HTR-8/SVneo (cell line): ENCODE measurements at places on chromosomes 7 and 10.

DNA sequence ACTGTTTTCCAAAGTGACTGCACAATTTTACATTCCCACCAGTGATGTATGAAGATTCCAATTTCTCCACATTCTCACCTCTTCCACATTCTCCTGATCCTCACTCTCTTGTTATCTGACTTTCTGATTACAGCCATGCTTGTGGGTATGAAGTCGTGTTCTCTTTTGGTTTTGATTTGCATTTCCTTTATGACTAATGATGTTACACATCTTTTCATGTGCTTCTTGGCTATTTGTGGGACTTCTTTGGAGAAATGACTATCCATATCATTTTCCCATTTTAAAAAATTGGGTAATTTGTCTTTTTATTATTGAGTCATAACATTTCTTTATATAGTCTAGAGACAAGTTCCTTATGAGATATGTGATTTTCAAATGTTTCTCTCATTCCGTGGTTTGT lies 10.5 kb upstream of the GIMAP8 start:
- no peak for DNase-seq

DNA sequence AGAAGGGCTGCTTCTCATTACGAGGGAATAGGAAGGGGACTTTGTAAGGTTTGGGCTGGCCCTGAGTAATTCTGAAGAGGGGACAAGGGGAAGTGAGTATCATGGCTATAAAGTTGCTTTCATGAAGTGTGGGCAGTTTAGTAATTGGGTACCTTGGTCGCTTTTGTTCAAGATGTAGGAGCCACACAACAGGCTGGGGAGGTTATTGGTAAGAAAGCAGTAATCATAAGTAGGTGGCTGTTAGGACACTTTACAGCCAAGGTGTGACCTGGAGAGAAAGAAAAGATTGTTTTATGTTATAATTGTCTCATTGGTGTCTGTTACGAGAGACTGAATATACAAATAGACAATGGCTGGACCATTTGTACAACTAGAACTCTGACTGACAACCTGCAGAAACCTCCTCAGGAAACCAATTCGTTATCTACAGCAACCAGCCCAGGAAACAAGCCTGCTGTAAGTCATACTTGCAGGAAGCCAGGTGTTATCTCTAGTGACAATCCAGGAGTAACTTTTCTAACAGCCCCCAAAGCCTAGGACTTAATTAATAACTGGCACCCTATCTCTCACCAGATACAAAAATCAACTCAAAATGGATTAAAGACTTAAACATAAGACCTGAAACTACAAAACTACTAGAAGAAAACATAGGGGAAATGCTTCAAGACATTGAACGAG lies 5.0 kb upstream of the CCM2 start:
- DNase-seq = no peak

DNA sequence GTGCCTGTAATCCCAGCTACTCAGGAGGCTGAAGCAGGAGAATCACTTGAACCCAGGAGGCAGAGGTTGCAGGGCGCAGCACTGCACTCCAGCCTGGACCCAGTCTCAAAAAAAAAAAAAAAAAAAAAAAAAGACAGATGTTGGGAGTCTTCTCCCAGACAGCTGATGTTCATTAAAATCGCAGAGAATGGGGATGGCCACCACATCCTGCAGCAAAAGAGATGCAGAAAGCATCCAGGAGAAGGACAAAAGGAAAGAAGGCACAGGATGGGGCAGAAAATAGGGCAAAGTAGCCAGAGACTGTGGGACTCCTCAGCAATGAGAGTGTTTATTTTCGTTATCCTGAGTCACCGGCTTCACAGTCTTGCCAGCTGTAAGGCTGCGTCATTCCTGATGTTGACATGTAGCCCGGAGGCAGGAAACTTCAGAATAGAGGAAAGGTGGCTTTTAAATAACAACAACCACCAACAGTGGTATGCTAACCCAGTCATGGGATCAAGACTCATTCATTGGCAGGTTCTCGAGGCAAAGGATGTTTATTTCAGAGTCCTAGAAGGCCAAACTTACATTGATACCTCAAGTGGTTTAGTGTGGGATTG lies 149.5 kb upstream of the SVIL start:
- DNase-seq = peak; percentile 93

- no peak for DNase-seq
Measured at GRCh38 chr10:71745664-71746250, 26.2 kb upstream of the C10orf105 start.

DNA sequence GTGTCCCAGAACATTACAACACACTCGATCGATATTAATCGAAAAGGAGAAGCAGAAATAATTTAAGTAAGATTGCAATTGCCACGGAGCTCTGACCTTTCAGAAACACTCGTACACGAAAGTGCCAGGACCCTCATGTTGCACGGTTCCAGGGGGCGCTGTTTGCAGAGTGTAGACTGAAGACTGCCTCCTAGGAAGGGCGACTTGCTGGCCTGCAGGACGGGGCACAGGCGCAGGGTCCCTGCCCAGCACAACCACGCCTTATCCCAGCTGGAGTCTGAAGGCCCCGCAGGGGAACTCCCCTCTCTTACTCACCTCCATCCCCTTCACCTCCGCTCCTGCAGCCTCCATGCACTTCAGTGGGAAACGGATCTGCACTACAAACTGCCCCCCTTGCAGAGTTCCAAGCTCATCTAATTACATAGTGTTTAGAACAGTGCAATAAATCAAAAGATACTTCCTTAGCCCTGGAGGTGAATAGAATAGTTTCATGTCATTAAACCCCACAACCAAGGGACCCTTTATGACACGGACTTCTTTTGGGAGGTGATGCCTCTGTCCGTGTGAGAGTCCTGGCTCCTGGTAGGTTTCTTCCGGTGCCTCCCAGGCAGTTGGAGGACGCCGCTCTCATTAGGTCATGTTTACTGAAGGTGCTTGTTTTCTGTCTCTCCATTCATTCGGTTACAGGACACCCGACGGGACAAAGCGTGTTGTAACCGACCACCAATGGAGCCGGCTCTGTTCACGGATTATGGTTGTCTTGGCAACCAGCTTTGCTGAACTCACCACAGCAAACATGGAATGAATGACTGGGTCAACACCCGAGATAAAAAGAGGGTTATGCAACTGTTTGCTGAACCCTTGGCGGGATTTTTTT lies 262.2 kb downstream of the BAMBI start:
- DNase-seq = no peak

DNA sequence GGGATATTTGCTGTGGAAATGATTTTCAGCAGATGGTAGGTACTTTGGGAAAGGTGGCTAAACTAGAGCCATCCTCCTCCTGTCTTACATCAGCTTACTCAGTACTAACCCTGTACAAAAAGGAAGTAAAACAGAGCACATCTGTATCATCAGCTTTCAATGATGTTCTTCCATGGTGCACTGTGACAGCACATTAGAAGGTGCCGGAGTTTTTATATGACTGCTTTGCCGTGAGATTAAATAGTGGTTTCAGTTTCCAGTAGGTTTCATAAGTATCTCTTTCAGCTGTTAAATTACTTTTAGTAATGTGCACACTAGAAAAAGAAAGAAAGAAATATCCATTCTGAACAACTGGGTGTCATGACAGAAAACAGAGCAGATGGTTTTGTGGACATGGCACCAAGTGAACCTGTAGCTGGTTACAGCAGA lies 86.5 kb downstream of the ARID5B start:
- DNase-seq = no peak

- peak; percentile 42 for DNase-seq
Measured at GRCh38 chr10:26860102-26860442, 686 bp downstream of the ABI1 start.

DNA sequence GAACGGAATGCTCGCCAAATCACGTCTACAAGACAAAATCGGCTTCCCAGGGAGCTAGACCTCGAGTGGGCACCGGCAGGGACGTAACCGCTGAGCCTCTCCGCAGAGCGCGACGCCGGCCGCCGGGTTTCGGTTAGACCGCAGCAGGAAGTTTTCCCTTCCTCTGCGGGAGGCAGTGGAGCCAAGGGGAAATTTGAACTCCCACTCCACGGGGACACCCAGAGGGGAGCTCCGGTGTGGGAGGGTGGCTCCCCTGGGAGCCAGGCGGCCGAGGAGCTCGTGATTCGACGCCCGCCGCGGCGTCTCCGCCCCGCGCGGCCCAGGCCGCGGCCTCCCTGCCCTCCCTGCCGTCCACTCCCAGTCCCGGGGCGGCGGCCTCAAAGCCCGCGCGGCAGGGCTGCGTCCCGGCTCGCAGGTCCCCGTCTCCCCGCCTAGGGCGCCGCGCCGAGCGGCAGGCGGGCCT lies 426 bp downstream of the SYPL1 start:
- peak; percentile 10 for DNase-seq

- peak; percentile 29 for DNase-seq
Measured at GRCh38 chr7:3309140-3309539, 8.1 kb downstream of the SDK1 start.

- DNase-seq = no peak
Measured at GRCh38 chr7:158500651-158501052, 87.0 kb downstream of the PTPRN2 start.

GRCh38 chr7:148852272-148852671 lies 31.8 kb downstream of the EZH2 start:
- DNase-seq = no peak

DNA sequence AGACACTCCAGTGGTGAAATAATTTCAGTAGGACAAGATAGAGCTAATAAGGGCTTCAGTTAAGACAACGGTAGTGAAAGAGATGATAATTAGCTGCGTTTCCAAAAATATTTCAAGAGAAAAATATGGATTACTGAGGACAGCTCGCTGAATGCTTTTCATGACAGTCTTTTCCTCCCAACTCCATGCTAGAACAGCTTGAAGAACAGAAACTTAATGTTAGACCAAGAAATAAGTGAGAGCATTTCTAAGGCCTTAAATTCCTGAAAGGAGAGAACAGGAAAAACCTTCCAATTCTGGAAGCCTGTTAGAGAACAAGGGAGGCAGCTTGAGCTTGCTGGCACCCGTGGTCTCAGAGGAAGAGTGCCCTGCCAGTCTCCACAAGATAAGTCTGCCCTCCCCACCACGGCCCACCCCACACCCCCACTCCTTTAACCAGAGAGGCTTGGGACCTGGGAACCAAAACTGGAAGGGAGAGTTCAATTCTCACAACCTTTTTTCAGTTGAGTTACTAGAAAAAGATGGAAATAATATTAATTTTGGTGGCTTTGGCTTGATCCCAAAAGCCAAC lies 1148.0 kb upstream of the CELF2 start:
- DNase-seq = no peak
